GM13977 (cell line): ENCODE measurements at places on chromosomes 2 and 18.

- DNase-seq, result no peak
These were observed 54.4 kb downstream of the ZBTB7C start for GRCh38 chr18:48354746-48355260.

- DNase-seq, result no peak
These were observed 5.5 kb downstream of the ZNF532 start for GRCh38 chr18:58870130-58870529.

GRCh38 chr2:223041527-223042109, 10.4 kb upstream of the KCNE4 start:
- no peak for DNase-seq

GRCh38 chr2:28300485-28301341, 91.9 kb upstream of the FOSL2 start:
- DNase-seq, result no peak

GRCh38 chr2:100767224-100767653, 52.7 kb upstream of the NPAS2 start:
- DNase-seq, result no peak

DNA sequence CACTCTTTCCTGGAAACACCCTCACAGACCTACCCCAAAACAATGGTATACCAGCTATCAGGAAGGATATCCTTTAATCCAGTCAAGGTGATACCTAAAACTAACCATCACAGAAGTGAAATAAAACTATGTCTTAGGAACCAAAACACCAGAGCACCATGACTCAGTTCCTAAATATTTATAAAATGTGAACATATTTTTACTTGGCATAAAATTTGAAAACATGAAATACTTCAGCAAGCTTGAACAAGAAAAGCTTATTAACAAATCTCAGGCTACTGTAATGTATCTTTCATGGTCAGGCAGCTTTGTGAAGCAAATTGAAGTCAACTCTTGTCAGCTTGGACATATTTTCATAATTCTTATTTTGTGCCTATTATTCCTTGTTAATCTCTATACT, 440.8 kb upstream of the CDH20 start:
- no peak for DNase-seq

DNA sequence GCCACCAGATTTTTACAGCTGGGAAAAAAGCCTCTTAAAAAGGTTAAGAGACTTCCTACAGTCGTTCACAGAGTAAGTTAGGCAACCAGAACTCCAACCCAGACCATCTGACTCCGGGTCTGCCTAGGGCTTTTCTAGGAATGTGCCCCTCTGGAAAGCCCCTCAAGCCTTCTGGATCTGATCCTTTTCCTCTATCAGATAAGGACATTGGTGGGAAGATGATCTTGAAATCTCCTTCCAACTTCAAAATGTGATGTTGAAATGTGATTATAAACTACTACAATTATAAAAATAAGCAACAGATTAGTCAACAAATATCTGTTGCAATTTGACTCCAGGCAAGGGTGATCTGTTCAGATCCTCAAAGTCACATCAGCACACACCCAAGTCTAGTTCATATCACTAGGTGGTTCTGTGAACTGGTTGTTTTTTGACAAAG, 270.4 kb downstream of the ARHGAP15 start:
- no peak for DNase-seq

DNA sequence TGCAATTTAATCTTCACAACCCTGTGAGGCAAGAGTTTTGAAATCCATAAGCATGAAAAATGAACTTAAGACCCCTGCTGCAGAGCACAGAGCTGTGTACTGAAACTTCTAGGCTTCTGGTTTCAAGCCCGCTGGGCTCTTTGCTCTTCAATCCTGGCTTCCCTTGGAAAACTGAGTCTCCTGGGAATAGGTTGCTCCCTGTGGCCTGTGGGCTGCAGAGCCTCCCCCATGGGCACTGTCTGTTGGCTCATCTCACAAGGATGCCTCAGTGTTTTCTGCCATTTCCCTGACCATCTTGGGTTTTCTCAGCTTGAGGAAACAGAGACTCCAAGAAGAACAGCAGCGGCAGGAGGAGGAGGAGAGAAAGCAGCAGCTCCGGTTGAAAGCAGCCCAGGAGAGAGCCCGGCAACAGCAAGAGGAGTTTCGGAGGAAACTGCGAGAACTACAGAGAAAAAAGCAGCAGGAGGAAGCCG, 44.5 kb downstream of the SUMO1 start:
- no peak for DNase-seq

DNA sequence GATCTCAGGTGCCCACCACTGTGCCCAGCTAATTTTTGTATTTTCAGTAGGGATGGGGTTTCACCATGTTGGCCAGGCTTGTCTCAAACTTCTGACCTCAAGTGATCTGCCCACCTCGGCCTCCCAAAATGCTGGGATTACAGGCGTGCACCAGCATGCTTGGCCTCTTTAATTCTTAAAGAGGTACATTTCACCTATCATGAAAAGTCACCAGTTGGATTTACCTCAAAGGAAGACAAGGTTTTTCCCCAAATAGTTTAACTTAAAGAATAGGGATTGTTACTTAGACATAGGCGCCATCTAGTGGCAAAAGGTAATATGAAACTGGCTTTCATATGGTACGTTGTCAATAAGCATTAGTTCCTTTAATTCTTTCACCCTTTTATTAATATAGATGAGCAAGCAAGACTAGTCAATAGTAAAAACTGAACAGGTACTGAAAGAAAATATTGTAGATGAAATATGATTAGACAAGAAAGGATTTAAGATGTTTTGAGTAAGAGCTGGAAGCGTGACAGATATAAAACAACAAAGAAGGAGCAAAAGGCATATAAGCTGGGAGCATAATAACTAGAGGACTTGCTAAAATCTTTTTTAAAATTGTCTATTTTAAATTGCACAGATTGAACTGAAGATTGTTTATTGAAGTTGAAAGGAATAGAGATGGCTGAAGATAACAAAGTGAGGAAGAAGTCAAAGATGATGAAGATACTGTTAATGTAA, 35.0 kb upstream of the PSMD14 start:
- DNase-seq, result peak; percentile 43

DNA sequence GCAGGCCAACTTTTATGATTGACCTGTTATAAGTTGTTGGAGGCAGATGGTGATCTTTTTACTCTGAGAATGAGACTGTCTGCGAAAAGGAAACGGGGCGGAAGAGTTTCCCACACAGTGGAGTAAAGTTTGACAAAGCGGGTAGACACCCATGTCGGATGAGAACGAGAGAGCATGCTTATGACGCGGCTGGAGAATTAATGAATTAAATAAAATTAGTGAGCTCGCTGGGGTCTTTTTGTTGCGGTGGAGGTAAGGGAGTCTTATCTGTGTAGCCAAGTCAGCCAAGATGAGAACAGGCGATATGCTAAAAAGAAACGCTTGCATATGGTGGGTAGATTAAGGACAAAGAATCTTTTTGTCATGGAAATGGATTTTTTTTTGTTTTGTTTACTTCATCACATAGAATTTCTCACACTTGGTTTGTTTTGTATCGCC, 1.8 kb downstream of the SALL3 start:
- DNase-seq, result no peak

DNA sequence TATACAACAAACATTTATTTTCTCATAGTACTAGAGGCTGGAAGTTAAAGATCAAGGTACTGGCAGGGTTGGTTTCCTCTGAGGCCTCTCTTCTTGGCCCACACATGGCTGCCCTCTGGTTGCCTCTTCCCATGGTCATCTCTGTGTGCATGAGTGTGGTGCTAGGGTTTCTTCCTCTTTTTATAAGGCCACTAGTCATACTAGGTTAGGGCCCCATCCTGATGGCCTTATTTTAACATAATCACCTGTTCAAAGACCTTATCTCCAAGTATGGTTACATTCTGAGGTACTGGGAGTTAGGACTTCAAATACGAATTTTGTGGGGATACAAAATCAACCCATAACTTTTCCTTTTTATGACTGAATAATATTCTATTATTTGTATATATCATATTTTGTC, 4.8 kb upstream of the RIOK3 start:
- no peak for DNase-seq

DNA sequence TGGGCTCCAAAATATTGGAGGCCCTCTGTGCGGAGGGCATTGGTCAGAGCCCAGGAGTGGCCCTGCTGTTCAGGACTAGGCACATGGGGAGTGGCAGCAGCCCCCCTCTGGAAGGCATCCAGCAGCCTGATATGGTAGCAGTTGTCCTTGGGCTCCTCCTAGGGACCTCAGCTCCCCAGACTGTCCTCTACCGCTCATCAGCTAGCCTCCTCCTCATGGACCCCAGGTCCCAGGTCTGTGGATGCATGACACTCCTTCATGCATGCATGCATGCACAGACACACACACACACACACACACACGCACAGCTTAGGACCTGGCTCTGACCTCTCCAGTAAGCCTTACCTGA, 15.4 kb upstream of the ATP6V1B1 start:
- no peak for DNase-seq
